ENCODE measurements at places on chromosomes 11 and 22.

DNA sequence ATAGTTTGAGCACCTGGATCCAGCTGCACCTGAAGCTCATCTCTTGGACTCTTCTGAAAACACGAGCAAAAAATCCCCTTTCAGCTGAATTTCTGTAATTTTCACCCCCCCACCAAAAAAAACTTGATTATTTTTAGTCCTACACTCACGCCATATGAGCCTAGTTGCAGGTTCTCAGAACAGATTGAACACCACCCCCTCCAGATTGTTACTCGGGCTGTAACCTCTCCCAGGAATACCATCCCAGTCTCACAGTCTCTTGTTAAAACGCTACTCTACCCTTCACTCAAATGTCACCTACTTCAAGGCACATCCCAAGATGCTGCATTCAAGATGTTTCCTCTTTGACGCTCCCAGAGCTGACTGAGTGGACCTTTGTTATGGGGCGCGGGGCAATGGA lies 96.3 kb upstream of the PRDM11 start:
- DNase-seq, result no peak

GRCh38 chr22:39488563-39489083 lies 13.5 kb upstream of the MIEF1 start:
- DNase-seq, result no peak

DNA sequence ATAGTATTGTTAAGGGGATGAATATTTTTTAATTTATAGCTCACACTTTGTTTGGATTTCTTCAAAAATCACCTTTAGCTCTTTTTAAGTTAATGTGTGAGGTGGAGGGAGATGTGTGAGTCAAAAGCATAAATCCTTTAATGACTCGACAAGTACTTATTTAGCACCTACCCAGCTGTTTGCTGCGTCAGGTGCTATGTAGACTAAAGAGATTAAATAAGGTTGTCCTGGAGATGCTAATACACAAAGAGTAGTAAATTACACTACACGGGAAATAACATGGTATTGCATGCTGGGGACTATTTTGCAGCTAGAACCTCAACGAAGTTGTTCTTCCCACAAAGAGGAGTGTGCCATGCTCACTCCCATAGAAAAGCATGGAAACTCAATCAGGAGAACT lies 583.3 kb upstream of the TENM4 start:
- no peak for DNase-seq

- no peak for DNase-seq
Measured at GRCh38 chr11:2912498-2912897, 16.7 kb downstream of the PHLDA2 start.

DNA sequence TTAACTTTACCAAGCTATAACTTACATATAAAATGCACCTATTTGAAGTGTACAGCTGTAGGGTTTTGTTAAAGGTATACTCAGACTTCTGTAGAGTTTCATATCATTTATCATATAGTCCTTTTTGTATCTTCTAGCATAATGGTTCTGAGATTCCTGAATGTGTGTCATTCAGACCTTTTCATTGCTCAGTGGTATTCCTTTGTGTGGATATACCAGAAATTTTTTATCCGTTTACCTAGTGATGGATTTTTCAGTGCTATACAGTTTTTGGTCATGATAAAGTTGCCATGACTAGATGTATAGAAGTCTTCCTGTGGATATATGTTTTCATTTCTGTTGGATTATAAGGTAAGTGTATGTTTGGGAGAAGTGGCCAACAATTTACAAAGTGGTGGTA lies 6.3 kb upstream of the PITPNB start:
- DNase-seq, result no peak

- DNase-seq, result peak; percentile 11
Measured at GRCh38 chr11:94938095-94939055, 35.0 kb downstream of the CWC15 start.

GRCh38 chr11:127458561-127458960 lies 458.0 kb upstream of the KIRREL3 start:
- DNase-seq, result no peak

- no peak for DNase-seq
Measured at GRCh38 chr11:1304380-1304779, 5.1 kb downstream of the TOLLIP start.

DNA sequence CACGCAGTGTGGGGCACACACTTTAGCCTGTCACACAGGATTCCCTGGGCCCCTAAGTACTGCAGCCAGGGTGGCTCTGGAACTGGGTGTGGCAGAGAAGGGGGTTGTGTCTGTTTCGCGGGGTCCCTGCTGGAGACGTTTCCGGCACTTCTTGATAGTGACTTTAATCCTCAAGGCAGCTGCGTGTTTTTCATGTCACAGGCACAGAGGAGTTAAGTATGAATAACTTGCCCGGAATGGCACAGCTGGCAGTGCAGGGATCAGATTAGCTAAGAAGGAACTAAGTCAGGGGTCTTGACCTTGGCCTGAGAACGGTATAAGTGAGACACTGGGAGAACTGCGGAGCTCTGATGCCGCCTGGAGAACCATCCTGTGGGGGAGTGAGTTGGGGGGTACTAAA lies 7.5 kb upstream of the KRTAP5-7 start:
- DNase-seq, result no peak

DNA sequence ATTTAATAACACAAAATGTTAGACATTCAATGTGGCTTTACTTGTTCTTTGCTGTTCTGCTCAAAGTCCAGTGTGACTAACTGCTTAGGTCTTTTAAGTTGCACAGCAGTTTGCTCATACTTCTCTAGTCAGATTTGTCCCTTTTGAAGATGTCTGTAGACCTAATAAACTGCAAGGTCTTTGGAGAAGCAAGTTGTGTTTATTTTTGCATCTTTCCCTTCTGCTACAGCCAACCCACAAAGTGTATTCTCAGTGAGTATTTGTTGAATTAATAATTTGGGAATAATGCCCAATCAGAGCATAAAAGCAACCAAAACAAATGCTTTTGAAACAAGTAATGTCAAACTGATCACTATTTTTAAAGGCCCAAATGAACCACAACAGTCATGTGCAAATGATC lies 312.5 kb downstream of the CADM1 start:
- DNase-seq, result no peak

- DNase-seq, result no peak
Measured at GRCh38 chr22:40210818-40211217, 33.1 kb downstream of the TNRC6B start.

DNA sequence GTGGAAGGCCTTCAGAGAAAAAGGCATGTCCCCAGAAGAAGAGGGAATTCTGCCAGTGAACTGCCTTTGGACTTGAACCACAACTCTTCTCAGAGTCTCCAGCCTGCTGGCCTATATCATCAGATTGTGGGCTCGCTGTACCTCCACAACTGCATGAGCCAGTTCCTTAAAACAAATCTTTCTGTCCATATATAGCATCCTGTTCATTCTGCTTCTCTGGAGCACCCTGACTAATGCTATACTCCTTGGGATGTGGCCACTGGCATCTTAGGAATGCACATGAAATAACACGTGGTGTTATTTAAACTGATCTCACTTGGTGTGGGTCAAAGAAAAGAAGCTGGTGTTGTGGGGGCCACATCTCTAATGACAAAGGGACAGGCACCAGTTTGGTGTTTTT lies 58.3 kb upstream of the VSTM5 start:
- no peak for DNase-seq

- DNase-seq, result no peak
Measured at GRCh38 chr11:2093575-2094353, 45.4 kb downstream of the IGF2 start.

DNA sequence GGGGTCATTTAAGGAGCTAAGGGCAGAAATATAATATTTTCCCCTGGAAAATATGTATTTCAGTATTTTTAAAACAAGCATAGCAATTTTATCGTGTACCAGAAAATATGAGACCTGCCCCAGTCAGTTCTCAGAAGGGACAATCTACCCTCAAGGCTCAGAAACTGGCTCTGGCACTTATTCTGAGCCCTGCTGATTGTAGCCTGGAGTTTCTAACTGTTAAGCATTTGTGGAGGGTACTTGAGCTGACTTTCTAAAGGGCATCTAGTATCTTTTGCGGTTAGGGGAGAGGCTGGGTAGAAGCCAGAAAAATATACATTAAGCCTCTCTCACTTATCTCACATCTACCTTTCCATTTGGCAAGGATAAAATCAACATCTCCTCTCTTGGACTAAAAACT lies 71.3 kb upstream of the FSHB start:
- no peak for DNase-seq

DNA sequence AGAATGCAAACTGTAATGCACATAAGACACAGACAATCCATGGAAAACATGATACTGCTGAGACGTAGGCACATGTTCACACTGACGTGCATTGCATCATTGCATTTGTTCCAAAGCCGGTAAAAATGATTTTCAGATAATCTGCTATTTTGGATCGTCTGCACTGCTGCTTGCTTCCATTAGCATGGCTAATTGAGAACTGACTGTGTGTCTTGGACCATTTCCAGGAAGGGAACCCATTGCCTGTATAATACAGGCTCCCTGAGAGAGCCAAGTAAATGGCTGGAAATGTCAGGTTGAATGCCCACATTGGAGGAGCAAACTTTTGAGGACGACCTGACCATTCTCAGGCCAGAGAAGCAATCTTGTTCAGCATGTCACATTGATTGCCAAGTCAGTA lies 304.8 kb downstream of the ST3GAL4 start:
- DNase-seq, result no peak

DNA sequence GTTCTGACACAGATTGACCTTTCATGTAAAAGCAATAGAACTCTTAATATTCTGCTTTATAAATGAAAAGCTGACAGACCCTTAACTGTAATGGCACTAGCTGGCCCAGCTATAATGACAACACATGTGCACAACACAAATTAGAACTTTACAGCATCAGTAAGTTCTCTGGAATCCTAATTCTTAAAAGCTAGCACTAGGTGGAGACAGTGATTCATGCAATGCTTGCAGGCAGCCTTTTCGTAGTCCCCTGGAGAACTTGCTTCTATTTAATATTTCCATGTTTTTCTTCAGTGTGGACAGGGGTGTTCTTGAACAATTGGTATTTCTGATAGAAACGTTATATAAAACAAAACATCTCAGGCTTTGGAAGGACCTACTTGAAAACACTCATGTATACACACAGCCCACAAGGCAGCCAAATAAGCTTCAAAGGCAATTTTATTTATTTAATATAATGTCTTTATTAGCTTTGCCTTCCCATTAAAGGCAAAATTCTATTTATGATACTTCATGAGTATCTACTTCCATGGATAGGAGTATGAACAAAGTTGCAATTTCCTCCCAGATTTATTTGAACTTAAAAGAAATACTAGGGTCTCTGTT lies 374.3 kb upstream of the MPPED2 start:
- DNase-seq, result peak; percentile 32

DNA sequence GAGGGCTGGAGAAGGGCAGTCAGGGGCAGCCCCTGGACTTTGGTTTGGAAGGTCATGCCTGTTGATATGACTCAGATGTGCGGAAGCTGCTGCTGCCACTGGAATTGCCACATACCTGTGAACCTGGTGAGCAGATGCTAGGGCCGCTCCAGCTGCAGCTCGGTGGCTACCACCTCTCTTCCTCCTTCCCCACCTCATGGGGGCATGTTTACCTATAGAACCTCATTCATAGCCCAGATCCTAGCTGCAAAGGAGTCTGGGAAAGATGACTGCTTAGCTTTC lies 17.5 kb upstream of the TSPAN18 start:
- no peak for DNase-seq

DNA sequence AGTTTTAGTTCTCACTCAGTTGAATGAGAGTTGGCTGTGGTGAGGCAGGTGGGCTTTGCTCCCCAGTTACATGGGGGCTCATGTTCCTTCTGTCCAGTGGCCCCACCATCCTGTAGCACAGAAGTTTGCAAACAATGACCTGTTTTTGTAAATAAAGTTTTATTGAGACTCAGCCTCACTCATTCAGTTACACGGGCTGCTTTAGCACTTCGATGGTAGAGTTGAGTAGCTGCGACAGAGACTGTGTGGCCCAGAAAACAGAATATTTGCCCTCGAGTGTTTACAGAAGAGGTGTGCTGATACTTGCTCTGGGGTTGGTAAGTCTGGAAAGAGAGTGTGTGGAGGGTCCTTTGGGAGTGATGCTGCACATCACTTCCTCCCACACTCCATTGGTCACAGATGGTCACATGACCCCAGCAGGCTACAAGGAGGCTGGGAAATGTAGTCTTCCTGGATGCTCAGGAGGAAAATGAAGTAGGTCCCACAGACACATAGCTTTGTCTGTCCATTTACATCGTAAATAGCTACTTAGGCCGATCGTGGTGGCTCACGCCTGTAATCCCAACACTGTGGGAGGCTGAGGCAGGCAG lies 34.6 kb downstream of the IFT27 start:
- DNase-seq, result no peak

DNA sequence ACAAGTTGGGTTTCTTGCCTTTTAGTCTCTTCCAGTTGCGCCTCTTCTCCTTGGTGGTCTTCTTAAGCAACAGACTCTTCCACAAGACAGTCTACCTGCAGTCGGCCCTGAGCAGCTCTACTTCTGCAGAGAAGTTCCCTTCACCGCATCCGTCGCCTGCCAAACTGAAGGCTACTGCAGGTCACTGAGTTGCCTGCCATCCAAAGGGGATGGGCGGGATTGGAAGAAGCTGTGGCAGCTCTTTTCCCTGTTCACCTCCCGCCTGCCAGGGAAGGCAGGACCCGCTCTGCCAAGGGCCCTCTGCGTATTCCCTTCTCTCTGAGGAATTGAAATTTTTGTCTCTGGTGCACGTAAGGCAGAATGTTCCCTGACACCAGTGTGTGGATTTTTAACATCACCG lies 9.2 kb upstream of the STT3A start:
- no peak for DNase-seq

DNA sequence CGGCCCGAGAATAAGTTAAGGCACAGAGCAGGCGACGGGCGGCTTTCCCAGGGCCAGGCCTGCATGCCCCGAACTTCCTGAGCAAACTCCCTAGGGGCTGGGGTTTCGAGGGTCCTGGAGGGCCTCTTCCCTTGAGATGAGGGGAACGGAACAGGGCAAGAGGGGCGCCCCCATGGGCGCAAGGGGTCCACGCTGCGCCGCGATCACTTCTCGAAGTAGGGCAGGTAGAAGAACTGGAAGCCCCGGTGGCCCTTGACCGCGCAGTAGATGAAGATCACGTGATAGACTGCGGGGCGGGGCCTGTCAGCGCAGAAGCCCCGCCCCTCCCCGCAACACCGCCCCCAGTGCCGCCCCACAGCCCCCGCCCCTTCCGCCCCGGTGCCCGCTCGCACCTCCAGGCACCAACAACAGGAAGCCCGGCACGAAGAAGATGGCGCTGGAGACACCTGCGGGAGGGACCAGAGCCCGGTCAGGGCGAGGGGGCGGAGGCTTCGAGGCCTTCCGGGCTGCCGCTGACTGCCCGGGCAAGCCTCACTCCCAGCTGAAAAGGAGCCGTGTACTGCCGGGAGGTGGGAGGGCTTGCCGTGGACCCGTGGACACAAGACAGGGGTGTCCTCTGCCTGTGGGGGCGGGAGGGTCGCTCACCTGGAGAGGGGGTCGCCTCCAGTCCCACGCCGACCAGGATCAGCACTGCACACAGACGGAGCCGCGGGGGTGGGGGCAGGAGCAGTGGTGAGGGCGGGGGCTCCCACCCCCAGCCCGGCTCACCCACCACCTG lies 4.5 kb downstream of the TMEM134 start:
- DNase-seq, result peak; percentile 69
